ENCODE measurements at places on chromosomes 5 and 9.

DNA sequence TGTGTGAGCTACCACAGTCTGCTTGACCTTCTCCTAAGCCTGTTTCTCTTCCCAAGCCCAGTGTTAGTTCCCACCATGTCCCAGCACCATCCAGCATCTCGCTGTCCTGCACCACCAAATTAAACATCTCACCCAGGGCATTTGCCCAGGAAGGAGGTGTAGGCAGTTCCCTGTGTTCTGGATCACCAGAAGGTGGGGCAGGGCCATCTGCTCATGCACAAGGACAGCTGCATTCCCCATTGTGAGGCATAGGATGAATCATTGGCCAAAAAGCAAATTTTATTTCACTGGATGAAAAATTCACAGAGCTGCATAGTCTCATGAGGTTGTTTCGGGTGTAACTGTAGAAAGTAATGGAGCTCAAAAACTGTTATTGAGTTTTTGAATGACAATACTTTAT lies 89.5 kb upstream of the GRIA1 start:
- peak; percentile 65 for DNase-seq

- DNase-seq: no peak
These were observed 25.1 kb downstream of the COL15A1 start for GRCh38 chr9:98968601-98969337.

GRCh38 chr9:129619787-129620668 lies 873 bp downstream of the C9orf50 start:
- peak; percentile 60 for DNase-seq

- DNase-seq: no peak
These were observed 548.1 kb upstream of the C9orf72 start for GRCh38 chr9:28121366-28121765.

DNA sequence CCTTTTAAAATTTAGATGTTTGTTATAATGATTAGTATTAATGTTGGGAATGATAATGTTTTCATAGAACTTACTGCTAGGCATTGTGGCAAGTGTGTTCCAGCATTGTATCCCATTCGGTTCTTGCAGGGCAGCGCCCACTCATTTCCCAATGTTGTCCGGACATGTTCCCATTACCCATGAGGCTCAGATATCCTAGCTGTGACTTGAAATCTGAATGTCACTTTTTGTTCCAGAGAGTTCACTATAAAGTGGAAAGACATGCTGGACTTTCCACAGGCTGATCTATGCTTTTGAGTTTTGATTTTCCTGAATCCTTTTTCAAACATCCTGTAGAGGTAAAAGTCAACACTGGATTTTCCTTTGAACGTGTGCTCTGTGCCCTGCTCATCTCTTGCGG lies 329.1 kb downstream of the MARCHF11 start:
- no peak for DNase-seq

DNA sequence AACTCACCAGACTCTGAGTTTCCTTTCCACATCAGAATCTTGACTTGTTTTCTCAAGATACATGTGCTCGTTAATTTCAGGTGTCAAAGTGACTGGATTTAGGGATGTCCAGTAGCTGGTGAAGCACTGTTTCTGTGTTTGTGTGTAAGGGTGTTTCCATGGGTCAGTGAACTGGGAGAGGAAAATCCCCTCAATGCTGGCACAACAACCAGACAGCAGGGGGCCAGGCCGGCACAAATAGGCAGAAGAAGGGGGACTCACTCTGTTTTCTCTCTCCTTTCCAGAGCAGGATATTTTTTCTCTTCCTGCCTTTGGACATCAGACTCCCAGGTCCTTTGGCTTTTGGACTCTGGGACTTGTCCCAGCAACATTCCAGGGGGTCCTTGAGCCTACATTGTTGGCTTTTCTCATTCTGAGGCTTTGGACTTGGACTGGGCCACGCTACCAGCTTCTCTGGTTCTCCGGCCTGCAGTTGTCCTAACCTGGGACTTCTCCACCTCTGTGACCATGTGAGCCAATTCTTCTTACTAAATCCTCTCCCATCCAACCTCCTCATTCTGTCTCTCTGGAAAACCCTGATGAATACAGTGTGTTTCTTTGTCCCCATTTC lies 144.0 kb downstream of the CAAP1 start:
- DNase-seq: no peak

- peak; percentile 88 for DNase-seq
These were observed at the start of gene FRMD3 for GRCh38 chr9:83538172-83538889. FRMD3 (minus strand) TSS chr9:83538401; CDS start chr9:83538231, 170 bp downstream.

GRCh38 chr5:135313946-135314345 lies 85.1 kb downstream of the MACROH2A1 start:
- DNase-seq: no peak

- peak; percentile 14 for DNase-seq
These were observed 29.5 kb downstream of the CCNH start for GRCh38 chr5:87383216-87383615.

DNA sequence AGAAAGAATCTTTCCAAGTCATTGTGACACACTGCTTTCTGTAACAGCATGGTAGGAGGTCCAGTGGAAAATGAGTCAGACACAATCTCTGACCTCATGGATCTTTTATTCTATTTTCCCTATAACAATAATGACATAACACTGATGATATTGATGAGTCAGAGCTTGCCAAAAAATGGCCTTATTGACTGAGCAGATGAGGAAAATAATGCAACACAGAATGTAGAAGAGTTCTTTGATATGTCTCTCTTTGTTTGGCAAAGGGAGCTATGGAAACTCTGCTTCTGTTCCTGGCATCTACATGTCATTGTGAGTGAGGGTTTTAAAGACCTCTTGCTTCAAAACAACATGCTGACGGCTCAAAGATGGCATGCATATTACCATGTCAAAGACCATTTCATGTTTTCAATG lies 443.1 kb upstream of the ZNF608 start:
- DNase-seq: peak; percentile 59

- peak; percentile 35 for DNase-seq
These were observed 1152.9 kb upstream of the CDH6 start for GRCh38 chr5:30040488-30041118.

DNA sequence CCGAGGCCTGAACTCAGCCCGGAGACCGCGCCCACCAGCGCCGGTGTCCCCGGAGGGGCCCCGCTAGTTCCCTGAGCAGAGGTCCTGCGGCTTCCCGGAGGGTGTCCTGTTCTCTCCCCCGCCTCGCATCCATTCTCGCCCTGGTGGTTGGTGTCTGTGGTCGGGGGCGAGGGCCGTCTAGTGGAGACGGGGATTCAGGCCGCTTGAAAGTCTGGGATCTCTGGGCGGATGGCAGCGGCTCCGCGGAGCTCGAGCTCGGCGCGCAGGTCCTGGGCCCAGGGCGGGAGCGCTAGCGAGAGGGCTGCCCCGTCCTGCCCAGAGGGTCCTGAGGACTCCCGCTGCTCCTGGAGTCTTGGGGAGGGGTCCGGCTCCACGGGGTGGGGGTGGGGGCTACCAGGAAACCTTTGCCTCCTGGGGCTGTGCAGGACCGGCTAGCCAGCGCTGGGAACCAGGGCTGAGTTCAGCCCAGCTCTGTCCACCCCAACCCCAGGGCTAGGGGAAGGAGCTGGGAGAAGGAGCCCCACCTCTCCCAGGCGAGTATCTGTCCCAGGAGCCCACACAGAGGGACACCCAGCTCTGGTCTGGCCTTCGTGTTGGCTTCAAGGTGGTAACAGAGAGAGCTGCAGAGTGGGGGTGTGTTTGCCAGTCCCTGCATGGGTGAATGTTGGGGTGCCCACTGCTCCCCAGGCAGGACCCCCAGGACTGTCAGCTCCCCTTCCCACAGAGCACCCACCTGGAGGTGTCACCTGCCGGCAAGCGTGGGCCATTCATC lies 4.0 kb downstream of the TOR4A start:
- DNase-seq: no peak

Data from fibroblast of skin of right biceps (primary cell).